ENCODE measurements at places on chromosomes 1 and 21. TPM values are rescaled to one million over a fixed set of nuclear protein-coding genes. Genes with fewer than 3 reads are reported as not detected.

- DNase-seq, result no peak
Observed at GRCh38 chr1:1974834-1975233, 28.8 kb downstream of the CFAP74 start.

The TMEM200B gene
- polyA plus RNA-seq, result 3.9 TPM

DNA sequence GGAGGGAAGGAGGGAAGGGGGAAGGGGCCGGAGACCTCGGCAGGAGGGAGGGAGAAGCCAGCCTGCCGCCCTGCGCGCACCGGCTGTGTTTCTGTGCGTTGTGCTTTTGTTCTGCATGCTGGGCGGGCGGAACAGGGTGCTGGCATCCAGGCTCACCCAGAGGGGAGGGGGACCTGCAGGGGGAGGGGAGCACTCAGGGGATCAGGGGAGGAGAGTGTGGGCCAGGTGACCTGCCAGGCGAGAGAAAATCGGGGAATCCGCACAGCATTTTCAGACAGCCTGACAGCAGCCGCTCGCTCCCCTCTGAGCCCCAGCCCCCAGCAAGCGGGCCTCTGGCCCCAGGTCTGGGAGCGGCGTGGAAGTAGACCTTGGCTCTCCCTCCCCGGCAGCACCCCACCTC, 54.7 kb downstream of the RIPK4 start:
- DNase-seq, result no peak

DNA sequence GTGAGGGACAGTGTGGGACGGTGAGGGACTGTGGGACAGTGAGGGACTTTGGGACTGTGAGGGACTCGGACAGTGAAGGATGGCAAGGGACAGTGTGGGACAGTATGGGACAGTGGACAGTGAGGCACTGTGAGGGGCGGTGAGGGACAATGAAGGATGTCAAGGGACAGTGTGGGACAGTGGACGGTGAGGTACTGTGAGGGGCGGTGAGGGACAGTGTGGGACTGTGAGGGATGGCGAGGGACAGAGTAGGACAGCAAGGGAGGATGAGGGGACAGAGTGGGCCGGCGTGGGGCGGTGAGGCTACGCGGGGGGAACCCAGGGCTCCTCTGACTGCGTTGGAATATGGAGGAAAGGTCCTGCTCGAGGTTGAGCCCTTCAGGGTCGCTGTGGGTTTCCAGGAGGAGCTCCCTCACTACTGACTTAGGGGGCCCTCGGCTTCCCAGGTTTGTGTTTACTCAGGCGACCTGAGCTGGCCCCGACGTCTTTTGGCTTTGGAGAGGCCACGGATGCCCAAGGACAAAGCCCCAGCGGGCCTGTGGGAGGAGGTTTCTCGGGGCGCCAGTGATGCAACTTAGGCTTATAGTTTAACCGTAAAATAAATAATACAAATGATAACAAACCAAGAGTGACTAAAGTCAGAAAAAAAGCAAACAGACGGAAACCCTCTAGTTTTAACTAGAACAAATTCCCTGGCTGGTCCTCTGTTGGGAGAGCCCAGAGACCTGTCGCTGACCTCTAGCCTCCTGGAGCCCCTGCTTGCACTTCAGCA, 1.1 kb upstream of the ERRFI1 start:
- DNase-seq, result peak; percentile 85

- DNase-seq, result no peak
Observed at GRCh38 chr1:106063510-106063909, 993.0 kb upstream of the PRMT6 start.

- peak; percentile 61 for DNase-seq
Observed at GRCh38 chr1:160777486-160778089, 18.4 kb upstream of the LY9 start.

GRCh38 chr1:39061951-39062350, 35.8 kb downstream of the NDUFS5 start:
- no peak for DNase-seq

- DNase-seq, result no peak
Observed at GRCh38 chr1:213061263-213061662, 10.2 kb downstream of the RPS6KC1 start.

The CHRNB2 gene
- polyA plus RNA-seq, result not detected

GRCh38 chr1:234208351-234208750, 164.9 kb upstream of the COA6 start:
- DNase-seq, result no peak

- DNase-seq, result no peak
Observed at GRCh38 chr1:119954476-119955422, 58.4 kb upstream of the ADAM30 start.

The C4BPA gene
- polyA plus RNA-seq, result 0.22 TPM

DNA sequence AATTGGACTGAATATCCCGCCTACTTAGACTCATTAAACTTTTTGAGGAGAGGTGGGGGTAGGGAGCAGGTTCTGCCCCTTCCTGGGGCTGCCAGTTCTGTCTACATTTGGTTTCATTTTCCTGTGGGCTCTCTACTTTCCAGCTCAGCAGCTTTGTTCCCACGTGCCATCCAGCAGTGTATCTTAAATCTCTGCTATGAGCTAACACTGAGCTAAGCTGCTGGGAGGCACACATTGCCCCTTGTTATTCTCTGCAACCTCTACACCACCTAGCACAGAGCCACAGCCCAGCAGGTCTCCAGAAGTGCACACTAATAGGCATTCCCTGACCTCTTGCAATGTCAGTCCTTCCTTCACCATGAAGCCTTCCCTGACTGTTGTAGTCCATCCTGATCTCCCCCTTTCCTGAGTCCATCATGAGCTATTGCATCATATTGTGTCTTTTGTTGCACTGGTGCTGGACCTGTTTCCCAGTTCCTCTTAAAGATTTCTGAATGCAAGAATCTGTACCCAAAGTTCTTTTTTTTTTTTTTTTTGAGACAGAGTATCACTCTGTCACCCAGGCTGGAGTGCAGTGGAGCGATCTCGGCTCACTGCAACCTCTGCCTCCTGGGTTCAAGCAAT, 28.7 kb upstream of the NRDC start:
- no peak for DNase-seq

GRCh38 chr1:52140633-52141512, 1.0 kb upstream of the ZFYVE9 start:
- peak; percentile 61 for DNase-seq

The INAVA gene
- polyA plus RNA-seq, result 192 TPM

DNA sequence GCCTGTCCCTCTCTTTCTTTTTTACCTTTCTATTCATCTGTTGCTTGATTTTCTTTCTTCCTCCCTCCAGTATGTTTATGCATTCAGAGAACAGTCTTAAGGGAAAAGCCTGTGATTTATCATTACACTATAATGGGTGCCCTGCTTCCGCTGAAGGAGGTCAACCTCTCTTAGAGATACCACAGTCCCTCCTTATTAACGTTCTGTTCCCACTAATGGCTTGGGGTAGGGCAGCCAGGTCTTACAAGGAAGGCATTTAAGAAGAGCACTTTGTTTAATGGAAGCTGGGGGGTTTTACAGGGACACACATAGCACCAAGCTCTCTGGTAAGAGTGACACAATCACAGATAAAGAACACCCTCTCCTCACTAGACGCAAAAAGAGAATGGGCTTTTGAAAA, 523.5 kb downstream of the NUF2 start:
- DNase-seq, result no peak

GRCh38 chr1:22773981-22774832, 63.6 kb downstream of the EPHB2 start:
- DNase-seq, result no peak

DNA sequence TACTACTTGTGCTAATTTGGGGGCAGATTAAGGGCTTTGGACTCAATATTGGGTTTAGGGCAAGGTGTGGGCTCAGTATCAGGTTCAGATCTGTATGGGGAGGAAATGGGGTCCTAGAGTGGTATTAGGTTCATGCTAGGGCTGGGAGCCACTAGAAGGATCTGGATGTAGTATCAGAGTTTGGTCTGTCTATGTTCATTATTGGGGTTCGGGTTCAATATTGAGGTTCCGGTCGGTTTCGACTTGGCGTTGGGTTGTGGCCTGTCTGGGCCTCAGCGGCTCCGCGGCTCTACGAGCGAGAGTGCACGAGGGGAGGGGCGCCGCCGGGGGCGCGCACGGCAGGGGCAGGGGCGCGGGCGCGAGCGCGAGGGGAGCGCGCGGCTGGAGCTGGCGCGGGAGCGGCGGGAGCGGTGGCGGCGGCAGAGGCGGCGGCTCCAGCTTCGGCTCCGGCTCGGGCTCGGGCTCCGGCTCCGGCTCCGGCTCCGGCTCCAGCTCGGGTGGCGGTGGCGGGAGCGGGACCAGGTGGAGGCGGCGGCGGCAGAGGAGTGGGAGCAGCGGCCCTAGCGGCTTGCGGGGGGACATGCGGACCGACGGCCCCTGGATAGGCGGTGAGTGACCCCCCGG, at the start of gene PTPRF:
PTPRF (plus strand) TSS at position 401 of the 624 bp plus-strand sequence. CDS start 14,193 bp downstream, outside the sequence.
- peak; percentile 89 for DNase-seq

The NTMT2 gene
- not detected for polyA plus RNA-seq

GRCh38 chr1:212903664-212904063, 45.6 kb downstream of the FLVCR1 start:
- no peak for DNase-seq

DNA sequence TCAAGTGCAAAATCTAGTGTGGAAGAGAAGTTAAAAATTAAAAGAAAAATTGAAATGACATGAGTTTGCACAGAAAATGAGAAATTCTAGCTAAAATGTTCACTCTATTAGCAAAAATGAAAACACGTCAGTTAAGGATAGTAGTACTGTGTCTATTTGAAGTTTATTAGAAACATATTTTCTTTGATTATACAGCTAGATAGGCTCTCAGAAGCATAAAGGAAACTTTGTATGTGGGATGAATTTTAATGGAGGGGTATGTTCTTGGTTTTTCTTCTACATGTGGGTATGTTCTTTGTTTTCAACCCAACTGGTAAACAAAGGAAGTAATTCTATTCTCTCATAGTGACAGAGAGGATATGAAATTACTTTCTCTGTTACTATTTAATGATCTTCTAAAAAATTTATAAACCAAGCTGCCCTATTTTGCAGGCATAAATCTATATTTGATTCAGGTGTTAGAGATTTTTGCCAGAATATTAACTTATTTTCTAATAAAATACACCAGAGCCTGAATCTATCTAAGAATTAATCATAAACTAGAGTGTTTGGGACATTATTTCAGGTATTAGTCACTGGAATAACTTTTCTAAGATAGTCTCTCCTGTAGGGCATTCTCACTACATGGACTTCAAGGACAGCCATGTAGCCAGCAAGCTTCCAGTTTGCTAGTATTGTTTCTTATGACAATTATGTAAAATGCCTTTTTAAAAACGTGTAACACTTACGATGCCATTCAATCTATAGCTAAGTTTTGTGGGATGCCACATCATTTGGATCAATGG, 15.8 kb downstream of the GPSM2 start:
- DNase-seq, result no peak

DNA sequence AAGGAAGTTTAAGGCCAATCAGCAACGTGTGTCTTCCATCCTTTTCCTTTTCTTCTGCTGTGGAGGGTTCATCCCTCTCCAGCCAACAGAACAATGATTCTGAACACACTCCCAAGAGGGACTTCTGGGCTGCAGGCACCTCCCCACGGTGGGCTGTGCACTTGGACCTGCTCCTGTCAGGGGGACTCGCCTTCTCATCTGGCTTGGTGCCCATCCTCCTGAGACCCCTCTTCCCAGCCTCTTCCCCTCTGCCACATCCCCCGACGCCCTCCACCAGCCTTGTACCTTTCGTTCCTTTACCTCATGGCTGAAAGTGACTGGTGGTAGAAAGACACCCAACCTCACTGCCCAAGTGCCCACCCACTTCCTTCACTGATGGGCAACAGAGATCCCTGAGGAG, 26.0 kb upstream of the SLAMF9 start:
- no peak for DNase-seq

GRCh38 chr1:210900079-210900478, 233.9 kb downstream of the KCNH1 start:
- no peak for DNase-seq

DNA sequence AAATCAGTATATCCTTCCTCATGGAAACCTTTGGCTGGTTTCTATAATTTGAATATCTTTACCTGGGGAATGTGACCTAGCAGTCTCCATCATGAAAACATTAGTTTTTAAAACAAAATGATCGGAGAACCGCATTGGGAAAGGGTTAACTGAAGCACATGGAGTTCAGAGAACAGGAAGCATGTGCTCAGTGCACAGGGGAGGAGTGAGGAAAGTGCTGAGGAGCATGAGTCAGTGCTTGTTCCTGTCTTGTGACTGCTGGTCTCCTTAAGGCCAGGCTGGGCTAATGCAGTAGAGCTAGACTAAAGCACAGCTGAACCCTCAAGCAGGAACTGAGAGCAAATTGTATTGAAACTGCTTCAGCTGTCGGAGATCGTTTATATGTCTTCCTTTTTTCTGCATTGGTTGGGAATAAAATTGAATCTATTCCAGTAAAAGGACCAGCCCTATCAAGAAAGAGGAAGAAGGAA, 5.8 kb downstream of the IFI16 start:
- DNase-seq, result peak; percentile 56

The PLPP3 gene
- polyA plus RNA-seq, result 5.1 TPM

The HES4 gene
- polyA plus RNA-seq, result 0.89 TPM

GRCh38 chr1:206698011-206698410, 13.3 kb downstream of the MAPKAPK2 start:
- DNase-seq, result no peak

GRCh38 chr1:201665036-201665435, 126.1 kb downstream of the NAV1 start:
- DNase-seq, result no peak

- no peak for DNase-seq
Observed at GRCh38 chr1:213221209-213221608, 170.2 kb downstream of the RPS6KC1 start.

DNA sequence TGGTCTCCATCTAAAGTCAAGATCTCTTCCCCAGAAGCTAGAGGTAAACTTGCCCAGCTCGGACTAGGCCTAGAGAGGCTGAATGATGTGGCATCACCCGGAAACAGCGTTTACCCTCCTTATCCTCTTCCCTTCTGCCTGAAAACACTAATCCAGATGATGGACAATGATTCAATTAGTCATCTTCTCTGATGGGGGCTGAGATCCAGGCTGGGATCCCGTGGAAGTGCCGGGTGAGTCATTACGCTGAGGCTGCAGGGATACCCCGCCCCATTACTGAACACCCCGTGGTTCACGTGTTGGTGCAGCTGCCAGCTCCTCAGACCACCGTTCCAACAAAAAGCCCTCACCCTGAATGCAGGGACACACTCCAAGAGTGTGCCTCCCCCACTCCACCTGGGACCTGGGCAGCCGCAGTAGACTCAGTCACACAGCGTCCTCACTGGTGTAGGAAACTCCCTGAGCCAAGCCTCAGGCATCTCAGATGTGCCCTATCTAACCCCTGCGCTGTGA, 2.0 kb downstream of the S100A6 start:
- peak; percentile 54 for DNase-seq

GRCh38 chr1:108886292-108886691, 9.5 kb downstream of the GPSM2 start:
- DNase-seq, result no peak

- no peak for DNase-seq
Observed at GRCh38 chr1:223487887-223488259, 94.7 kb downstream of the CCDC185 start.

The ITSN1 gene
- polyA plus RNA-seq, result 10.5 TPM

GRCh38 chr1:3018051-3018471, 3.2 kb upstream of the ACTRT2 start:
- no peak for DNase-seq

DNA sequence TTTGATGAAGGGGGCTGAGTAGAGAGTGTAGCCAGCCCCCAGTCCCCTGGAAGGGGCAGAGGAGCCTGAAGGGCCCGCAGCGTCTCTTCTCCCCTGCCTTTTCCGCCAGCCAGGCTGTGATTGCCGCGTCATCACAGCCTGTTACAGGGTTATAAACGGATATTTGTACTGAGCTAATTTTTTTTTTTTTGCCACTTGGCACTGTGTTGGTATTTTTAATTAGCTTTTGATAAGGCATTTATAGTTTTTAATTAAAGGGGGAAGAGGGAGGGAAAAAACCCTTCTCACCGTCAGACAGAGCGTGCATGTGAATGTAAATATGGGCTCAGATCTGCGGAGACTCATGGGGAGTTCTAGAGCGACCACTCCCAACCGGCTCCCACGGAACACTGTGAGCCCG, 97.7 kb upstream of the ACTL8 start:
- DNase-seq, result no peak

Measured in small intestine (tissue), 16 donors.